CD4-positive, alpha-beta T cell (primary cell): ENCODE measurements at places on chromosomes 1 and 21. TPM values are rescaled to one million over a fixed set of nuclear protein-coding genes. Genes with fewer than 3 reads are reported as not detected.
A peak's percentile ranks its signal among the peaks of the same experiment; 100 is the strongest.

DNA sequence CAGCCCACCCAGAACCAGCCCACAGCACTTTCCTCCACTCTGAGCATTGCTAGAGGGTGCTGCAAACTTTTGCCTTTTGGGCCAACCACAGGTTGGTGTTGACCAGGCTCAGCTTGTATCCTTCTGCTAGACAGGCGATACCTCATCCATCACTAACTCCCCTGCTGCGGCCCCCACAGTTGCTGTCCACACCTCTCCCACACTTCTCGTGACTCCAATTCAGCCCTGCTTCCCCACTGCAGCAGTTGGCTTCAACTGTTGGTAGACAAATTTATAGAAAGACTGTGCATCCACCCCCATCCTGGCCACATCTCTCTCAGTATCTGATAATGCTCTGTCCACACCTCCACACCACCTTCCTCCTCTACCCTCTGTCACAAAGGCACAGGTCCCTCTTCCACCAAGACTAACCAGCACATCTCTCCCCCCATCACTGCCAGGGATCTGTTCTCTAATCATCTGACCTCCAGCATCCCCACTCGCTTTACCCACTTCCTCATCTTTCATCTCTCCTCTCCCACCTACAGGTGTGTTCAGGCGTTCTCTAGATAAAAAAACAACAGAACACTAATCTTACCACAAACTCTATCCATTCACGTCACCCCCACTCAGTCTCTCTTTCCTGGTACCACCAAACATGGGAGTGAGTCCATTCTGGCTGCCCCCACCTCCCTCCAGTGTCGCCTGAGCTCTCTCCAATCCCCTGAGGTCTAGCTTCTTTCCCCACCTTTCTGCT, 15.8 kb upstream of the SLC25A44 start:
- peaks cover 11% of the 10 kb centered on the region for H3K4me1 ChIP-seq
- no peak for DNase-seq
- no peak overlapping the region for H3K4me3 ChIP-seq
- H3K27ac ChIP-seq: no peak overlapping the region
- H3K36me3 ChIP-seq: no peaks in the 10 kb centered on the region

GRCh38 chr1:84936116-84936810, 43.3 kb upstream of the LPAR3 start:
- peaks cover 3% of the 10 kb centered on the region for H3K4me1 ChIP-seq
- peak; percentile 77 for DNase-seq
- no peak overlapping the region for H3K27ac ChIP-seq

Gene FAM131C
- total RNA-seq: not detected

- H3K27ac ChIP-seq: peak overlapping the region; percentile 44
- peaks cover 53% of the 10 kb centered on the region for H3K36me3 ChIP-seq
- DNase-seq: no peak
- no peak overlapping the region for H3K4me3 ChIP-seq
These were observed 154.0 kb downstream of the VPS13D start for GRCh38 chr1:12383786-12384185.

DNA sequence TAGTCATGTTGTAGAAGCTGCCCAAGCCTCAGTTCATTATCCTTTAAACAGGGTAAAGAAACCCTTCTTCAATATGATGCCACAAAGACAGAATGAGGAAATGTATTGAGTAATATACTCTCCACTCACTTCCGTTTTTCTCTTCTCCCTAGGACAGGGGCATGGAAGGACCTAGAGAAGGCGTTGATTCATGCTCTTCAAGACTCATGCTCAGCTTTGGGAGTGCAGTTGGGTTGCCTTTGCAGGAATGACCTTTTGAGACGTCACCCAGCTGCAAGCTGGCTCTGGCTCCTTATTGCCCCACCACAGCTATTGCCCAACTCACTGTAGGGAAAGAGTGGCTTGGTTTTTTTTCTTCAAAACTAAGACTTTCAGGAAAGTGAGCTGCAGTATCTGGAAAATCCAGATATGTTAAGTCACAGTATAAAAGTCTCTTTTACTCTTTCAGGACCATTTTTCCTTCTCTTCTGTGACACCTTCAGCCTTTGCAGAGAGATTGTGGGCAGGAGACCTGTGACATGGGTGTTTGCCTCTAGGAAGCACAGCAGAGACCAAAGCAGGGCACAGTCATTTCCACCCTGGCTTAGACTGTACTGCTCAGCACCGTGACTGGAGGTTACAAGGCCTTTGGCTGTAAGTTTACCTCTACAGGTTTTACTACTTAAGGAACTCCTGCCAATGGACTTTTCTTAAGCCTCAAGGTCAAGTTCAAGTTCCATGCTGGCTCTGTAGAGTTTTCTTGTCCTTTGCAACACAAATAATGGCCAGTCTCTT, 39.5 kb downstream of the XCL2 start:
- no peak overlapping the region for H3K27ac ChIP-seq
- H3K36me3 ChIP-seq: no peaks in the 10 kb centered on the region
- no peaks in the 10 kb centered on the region for H3K27me3 ChIP-seq
- DNase-seq: no peak

DNA sequence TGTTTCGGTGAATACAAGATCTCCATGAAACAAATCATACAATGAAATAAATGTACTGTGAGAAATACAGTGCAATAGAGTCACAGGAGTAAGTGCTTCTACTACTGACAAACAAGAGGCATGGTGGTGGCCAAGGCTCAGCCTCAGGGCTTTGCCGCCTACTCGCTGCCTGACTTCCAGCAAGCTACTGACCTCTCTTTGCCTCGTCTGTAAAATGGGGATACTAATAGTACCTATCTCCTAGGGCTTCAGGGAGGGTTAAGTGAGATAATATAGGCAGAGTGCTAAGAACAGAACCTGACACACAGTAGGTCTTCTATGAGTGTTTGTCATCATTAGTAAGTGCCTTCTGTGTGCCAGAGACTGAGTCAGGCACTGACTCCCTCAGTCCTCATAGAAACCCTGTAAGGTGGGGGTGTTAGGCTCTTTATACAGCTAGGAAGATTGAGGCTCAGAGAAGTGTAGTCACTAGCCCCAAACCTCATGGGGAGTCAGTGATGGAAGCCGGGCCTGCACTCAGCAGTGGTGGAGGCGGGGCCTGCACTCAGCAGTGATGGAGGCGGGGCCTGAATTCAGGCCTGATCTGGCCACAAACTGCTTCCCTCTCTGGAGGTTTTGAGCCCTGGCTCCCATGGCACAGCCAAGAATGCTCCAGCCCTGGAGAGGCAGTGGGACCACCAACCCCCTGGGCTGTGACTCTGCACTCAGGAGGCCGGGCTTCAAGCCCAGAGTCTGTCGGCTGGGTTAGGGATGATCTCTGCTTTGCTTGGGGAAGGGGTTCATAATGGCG, 6.8 kb downstream of the BSND start:
- no peak for DNase-seq
- H3K36me3 ChIP-seq: no peaks in the 10 kb centered on the region
- H3K4me1 ChIP-seq: no peaks in the 10 kb centered on the region
- no peak overlapping the region for H3K27ac ChIP-seq
- peaks cover 5% of the 10 kb centered on the region for H3K27me3 ChIP-seq

- H3K4me3 ChIP-seq: peak overlapping the region; percentile 83
- peak overlapping the region; percentile 98 for H3K27ac ChIP-seq
- DNase-seq: no peak
- H3K36me3 ChIP-seq: no peaks in the 10 kb centered on the region
- peaks cover 33% of the 10 kb centered on the region for H3K4me1 ChIP-seq
- H3K27me3 ChIP-seq: no peaks in the 10 kb centered on the region
These were observed 1.7 kb downstream of the DCAF8 start for GRCh38 chr1:160260406-160261382.

- no peak for DNase-seq
- H3K27me3 ChIP-seq: no peaks in the 10 kb centered on the region
- no peak overlapping the region for H3K27ac ChIP-seq
- H3K4me3 ChIP-seq: no peak overlapping the region
- H3K36me3 ChIP-seq: peaks cover 24% of the 10 kb centered on the region
These were observed 3.2 kb downstream of the UBQLN4 start for GRCh38 chr1:156050376-156050775.

DNA sequence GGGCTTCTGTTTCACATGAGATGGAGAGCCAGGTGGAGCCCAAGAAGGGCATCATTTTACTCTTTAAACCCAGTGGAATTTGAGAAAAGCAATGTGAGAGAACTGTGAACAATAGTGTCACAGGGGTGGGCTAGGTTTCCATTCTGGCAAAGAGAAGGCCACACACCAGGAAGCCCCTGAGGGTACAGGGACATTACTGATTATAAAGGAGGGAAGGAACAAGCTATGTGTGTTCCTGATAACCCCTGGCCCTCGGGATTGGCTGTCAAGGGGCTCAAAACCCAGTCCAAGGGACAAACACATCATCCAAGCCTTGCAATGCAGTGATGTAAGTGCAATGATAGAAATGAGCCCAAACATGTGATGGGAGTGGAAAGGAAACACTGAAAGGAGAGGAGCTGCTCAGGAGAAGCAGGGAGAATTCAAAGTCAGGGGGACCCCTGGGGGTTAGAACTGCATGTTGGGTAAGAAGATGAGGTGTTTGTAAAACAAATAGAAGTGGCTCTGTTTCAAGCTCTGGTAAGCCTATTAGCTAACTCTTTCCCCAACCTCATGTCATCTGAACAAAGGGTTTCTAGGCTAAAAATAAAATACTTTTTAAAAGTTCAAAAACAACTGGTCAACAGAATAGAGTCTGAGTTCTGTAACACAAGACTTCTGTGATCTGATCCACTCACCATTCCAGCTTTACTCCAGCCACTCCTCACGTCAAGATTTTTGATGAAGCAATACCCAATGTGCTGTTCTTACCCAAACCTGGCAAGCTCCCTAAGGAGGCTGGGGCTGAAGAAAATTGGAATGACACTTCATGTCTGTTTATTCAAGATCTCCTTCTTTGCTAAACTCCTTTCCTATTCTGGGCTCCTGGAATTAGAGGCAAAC, 51.1 kb upstream of the IL12RB2 start:
- no peaks in the 10 kb centered on the region for H3K36me3 ChIP-seq
- H3K27me3 ChIP-seq: no peaks in the 10 kb centered on the region
- peaks cover 4% of the 10 kb centered on the region for H3K4me1 ChIP-seq
- H3K27ac ChIP-seq: no peak overlapping the region
- no peak for DNase-seq

Gene UBXN10
- total RNA-seq: 0.44 TPM

- H3K36me3 ChIP-seq: peaks cover 38% of the 10 kb centered on the region
- no peak overlapping the region for H3K4me3 ChIP-seq
- H3K4me1 ChIP-seq: peaks cover 36% of the 10 kb centered on the region
These were observed 49.6 kb downstream of the SLC66A1 start for GRCh38 chr1:19361611-19362147.

Gene ANXA9
- not detected for total RNA-seq

GRCh38 chr1:2819831-2820730, 18.6 kb upstream of the TTC34 start:
- peaks cover 11% of the 10 kb centered on the region for H3K27me3 ChIP-seq
- no peak overlapping the region for H3K27ac ChIP-seq
- H3K4me1 ChIP-seq: peaks cover 11% of the 10 kb centered on the region
- DNase-seq: no peak

Gene SLC37A1
- total RNA-seq: 16.4 TPM

DNA sequence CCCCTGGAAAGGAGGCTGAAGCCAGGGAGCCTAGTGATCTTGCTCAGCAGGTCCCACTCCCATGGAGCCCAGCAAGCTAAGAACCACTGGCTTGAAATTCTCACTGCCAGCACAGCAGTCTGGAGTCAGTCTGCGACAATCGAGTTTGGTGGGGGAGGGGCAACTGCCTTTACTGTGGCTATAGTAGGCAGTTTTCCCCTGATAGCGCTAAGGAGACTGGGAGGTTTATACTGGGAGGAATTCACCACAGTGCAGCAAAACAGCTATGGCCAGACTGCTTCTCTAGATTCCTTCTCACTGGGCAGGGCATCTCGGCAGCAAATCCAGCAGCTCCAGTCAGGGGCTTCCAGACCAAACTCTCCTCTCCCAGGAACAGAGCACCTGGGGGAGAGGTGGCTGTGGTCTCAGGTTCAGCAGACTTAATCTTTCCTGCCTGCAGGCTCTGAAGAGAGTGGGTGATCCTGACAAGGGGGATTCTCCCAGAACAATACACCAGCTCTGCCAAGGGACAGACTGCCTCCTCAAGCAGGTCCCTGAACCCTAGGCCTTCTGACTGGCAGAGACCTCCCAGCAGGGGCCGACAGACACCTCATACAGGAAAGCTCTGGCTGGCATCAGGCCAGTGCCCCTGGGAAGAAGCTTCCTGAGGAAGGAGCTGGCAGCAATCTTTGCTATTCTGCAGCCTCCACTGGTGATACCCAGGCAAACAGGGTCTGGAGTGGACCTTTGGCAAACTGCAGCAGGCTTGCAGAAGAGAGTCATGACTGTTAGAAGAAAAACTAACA, 548.5 kb upstream of the NEGR1 start:
- H3K4me3 ChIP-seq: no peak overlapping the region
- H3K36me3 ChIP-seq: no peaks in the 10 kb centered on the region
- no peak for DNase-seq
- no peaks in the 10 kb centered on the region for H3K4me1 ChIP-seq

GRCh38 chr1:158104891-158105290, 75.8 kb upstream of the CD1D start:
- no peak overlapping the region for H3K4me3 ChIP-seq
- H3K27me3 ChIP-seq: no peaks in the 10 kb centered on the region
- no peaks in the 10 kb centered on the region for H3K4me1 ChIP-seq
- no peak overlapping the region for H3K27ac ChIP-seq
- no peak for DNase-seq

- DNase-seq: no peak
- peak overlapping the region; percentile 98 for H3K4me3 ChIP-seq
- H3K4me1 ChIP-seq: peaks cover 85% of the 10 kb centered on the region
- H3K27me3 ChIP-seq: no peaks in the 10 kb centered on the region
- no peak overlapping the region for H3K27ac ChIP-seq
- H3K36me3 ChIP-seq: peaks cover 25% of the 10 kb centered on the region
These were observed 1.3 kb downstream of the MEF2D start for GRCh38 chr1:156499194-156499841.

DNA sequence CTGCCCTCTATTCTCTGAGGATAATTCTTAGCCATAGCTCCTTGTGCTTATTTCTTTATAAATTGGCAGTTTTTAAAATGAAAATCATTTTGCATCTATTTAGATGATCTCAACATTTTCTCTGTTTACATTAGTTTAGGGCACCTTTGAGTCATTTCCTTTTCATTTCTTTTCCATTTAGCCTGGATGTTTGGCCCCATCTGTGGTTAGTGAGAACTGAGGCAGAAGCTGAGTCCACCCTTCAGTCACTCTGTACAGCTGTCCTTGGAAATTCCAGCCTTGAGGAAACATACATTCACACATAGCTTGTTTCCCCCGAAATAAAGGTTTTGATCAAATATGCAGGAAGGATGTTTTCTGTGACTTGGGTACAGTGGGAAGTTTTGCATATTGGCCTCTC, 123.7 kb downstream of the NTNG1 start:
- no peaks in the 10 kb centered on the region for H3K27me3 ChIP-seq
- no peaks in the 10 kb centered on the region for H3K4me1 ChIP-seq
- H3K27ac ChIP-seq: no peak overlapping the region
- H3K36me3 ChIP-seq: no peaks in the 10 kb centered on the region
- DNase-seq: no peak

- no peak for DNase-seq
- H3K4me3 ChIP-seq: peak overlapping the region; percentile 87
- H3K36me3 ChIP-seq: no peaks in the 10 kb centered on the region
- H3K4me1 ChIP-seq: peaks cover 32% of the 10 kb centered on the region
- peak overlapping the region; percentile 99 for H3K27ac ChIP-seq
- H3K27me3 ChIP-seq: no peaks in the 10 kb centered on the region
These were observed 1.7 kb upstream of the MIB2 start for GRCh38 chr1:1613509-1614082.
